ENCODE measurements at places on chromosomes 12 and 14. TPM values are rescaled to one million over a fixed set of nuclear protein-coding genes. Genes with fewer than 3 reads are reported as not detected.

The B4GALNT1 gene
- 0.77 TPM for total RNA-seq

The RTL1 gene
- total RNA-seq, result under 0.01 TPM

The SERPINA9 gene
- total RNA-seq, result not detected

The GLT1D1 gene
- total RNA-seq, result 0.09 TPM

The SLC39A2 gene
- not detected for total RNA-seq

The GALC gene
- 43.4 TPM for total RNA-seq

The CBLN3 gene
- 4.8 TPM for total RNA-seq

Measured in bronchial smooth muscle cell (primary cell).